ENCODE measurements at places on chromosomes 7 and 10.

DNA sequence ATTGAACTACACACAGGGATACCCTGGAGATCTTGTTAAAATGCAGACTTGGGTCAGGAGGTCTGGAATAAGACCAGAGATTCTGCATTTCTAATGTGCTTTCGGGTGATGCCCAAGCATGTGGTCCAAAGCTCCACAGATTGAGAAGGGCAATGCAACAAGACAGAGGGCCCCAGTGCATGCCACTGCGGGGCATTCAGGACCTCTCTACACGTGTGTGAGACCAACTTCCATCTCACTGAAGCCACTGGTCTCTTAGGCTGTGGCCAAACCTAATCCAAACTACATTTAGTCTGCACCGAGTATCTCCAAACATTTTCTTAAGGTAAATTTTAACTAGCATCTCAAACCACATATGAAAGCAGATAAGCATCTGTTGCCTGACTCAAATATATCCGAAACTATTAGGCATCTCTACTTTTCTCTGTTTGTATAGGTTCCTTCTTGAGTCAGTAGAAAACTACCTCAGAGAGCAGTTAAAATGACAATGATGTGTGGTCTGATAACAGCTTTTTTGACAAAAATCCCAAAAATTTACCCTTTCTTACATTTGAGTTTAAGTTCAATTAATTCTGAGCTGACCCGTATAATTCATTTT lies 107.5 kb downstream of the ELMO1 start:
- DNase-seq: no peak

DNA sequence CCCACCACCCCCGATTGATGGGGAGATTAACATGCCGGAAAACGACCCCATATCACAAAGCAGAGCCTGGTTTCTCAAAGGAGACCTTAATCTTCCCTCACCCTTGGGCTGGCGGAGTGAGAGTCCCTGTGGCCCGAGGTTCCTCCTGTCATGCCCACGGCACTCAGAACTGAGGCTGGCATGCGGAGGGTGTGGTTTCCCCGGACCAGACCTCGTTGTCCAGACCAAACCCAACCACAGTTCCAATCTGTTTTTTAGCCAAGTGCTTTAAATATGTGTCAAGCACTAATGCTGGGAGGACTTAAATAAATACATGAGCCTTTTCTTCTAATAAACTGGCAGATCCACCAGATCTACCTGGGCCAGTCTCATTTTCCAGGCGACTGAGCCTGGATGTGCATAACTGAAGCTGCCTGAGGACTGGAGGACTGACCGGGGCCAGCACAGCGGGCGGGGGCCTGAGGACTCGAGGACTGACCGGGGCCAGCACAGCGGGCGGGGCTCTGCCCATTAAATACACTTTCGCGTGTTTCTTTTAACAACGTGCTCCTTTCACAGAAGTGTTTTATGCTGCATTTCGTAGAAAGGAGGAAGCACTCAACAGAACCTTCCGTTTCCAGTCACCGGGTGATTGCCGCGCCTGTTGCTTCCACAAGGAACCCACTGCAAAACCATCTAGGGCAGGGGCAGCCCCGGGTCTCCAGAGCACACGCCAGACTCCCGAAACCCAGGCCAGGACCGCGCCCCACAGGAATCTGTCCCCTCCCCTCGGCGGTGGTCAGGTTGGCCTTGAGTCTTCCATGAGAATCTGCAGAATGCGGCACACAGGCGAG lies 334.6 kb downstream of the PTPRN2 start:
- no peak for DNase-seq

DNA sequence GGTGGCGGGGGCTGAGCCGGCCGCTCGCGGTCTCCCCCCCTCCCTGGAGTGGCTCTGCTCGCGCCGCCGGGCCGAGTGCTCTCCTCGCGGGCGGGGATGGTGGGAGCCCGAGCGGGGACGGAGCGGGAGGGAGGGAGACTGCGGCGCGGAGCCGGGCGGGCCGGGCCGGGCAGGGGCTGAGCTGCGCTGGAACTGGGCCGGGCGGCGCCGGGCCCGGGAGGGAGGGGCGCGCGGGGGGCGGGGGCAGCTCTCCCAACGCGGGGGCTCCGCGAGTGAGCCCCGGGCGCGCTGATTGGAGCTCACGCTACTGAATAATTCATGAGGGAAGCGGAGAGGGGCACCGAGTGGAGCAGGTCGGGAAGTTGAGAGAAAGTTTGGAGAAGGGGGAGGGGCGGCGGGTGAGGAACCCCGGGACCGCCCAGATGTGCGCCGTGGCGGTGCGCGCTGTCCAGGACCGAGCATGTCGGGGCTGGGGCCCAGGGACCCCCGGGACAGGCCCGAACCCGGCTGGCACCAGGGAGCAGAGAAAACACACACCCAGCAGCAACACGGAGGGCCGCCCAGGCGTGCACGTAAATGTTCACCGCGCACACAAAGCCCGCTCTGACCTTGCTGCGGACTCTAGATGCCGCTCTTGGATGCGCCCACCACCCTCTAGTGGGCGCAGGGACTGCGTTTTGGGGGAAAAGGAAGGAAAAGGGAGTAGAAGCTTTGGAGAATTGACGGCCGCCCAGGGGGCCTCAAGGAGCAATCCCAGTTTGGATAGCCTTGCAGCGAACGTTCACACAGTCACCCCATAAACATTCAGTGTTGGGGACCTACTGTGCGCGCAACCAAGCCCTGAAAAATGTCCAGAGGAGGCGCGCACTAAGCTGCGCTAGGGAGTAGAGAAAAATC lies at the start of gene EPHB4:
TSS of gene EPHB4 (minus strand) at position 194 of the 897 bp plus-strand sequence. CDS start 493 bp downstream, outside the sequence.
- DNase-seq: peak; percentile 42

- no peak for DNase-seq
Observed at GRCh38 chr10:102195296-102195870, 30.7 kb upstream of the ELOVL3 start.

DNA sequence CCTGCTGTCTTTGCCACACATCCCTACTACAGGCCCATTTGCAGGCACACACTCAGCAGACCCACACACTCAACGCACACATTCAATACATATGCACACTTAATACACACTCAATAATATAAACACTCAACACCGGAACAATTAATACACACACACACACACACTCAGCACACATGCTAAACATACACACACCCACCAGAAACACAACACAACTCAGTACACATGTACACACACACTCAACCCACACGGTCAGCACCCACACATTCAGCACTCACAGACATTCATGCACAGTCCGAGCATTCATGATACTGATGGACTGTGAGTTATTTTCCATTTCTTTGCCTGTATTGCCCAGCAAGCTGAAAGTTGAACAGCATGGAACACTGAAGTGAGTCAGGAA lies 35.4 kb upstream of the SMNDC1 start:
- DNase-seq: no peak

DNA sequence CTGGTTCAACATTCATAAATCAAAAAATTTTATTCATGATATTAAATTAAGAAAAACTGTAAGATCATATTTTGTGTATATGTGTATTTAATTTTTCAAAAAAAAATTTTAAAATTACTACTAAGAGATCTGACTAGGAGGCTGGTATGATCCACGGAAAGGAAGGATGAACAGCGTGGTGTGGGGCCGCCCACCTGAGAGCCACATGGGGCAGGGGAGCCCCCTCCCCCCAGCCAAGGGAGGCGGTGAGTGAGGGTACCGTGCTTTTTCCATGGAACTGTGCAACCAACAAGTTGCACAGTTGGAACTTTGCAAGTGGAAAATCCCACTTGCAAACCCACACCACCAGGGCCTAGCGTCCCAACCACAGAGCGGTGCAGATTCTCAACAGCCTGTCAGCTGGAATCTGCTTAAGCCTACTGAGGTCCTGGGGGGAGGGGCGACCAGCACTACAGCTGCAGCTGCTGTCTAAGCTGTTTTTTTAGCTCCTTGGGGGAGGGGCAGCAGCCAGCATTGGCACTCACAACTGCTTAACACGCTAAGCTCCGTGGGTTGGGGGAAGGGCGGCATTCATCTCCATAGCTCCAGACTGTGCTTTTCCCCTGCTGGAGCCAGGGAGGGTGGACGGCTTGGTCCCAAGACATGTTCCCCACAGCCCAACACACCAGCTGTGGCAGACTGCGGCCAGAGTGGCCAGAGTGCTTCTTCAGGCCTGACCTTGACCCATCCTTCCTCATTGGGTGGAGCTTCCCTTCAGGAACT lies 94.2 kb upstream of the IGFBP3 start:
- DNase-seq: no peak

DNA sequence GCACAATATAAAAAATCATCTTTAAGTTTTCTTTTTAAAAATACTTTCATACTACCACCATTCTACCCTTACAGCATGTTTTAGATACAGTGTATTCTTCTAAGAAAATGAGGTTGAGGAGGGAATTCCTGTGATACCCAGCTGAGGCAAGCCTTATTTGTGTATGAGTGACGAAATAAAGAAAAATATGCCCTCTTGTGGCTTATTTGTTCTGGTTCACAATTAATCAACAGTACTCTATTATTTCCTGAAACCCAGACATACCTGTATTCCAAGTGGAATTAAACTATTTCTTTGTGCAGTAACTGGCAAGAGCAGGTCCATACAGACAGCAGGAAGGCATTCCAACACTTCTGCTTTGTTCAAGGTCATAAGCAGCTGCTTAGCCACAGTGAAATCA lies 4.5 kb upstream of the SEMA3D start:
- DNase-seq: peak; percentile 4

GRCh38 chr7:116113310-116113709 lies 82.7 kb upstream of the TFEC start:
- no peak for DNase-seq

DNA sequence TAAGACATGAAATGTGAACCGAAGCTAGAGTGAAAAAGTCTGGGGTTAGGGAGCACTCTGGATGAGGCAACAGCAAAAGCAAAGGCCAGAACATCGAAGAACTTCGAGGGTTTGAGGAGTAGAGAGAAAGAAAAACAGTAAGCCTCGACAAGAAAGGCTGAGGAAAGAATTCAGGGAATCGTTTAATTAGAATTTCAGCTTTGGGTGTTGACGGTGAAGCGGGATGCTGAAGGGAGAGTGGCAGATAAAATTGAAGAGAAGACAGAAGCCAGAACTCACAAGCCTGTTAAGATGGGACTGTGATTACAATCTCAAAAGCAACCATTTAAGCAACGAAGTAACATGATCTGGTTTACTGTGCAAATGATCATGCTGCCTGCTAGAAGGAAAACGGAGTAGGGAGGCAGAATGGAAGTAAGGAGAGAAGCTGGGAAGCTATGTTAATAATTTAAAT lies 2.1 kb downstream of the TRDMT1 start:
- DNase-seq: no peak

DNA sequence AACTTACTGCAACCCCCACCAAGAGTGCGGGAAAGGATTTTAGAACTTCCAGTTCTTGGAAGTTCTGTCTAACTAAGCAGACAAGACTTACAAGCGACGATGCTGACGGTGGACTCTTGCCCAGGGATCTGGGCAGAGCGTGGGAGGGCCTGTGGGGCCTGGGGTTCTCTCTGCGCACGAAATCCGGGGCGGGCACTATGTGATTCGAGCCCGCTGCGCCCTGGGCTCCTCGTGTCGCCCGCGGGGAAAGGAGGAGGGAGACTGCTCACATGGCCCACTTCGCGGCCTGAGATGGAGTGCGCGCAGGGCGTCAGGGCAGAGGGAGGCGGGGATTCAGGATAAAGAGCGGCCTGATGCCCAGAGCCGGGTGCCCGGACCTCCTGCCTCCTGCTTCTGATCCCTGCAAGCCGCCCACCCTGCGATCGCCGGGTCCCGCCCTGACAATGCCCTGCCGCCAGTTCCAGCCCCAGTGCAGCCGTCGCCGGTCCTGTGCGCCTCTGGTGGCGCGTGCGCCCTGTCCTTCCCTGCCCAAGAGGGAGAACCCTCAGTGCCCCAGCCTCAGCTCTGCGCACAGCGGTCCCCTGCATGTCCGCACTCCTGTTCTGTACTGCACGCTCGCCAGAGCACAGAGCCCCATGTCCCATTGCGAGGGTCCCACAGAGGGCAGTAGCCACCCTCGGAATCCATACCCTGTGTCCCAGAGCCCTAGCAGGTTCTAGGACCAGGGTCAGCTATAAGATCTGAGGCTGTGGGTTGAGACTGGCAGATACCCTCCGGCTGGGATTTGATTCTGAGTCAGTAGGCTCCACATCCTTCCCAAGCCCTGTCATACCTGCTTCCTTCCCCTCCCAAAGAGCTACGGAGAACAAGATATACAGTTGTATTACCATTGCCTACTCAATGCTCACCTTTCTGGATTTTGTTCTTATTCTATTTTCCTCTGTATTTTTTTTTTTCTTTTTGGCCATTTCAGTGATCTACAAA lies 99.4 kb upstream of the TMEM106B start:
- no peak for DNase-seq

All from B cell (primary cell).